RCC 7860 (cell line): ENCODE measurements at places on chromosomes 16 and 17.
A peak's percentile ranks its signal among the peaks of the same experiment; 100 is the strongest.

DNA sequence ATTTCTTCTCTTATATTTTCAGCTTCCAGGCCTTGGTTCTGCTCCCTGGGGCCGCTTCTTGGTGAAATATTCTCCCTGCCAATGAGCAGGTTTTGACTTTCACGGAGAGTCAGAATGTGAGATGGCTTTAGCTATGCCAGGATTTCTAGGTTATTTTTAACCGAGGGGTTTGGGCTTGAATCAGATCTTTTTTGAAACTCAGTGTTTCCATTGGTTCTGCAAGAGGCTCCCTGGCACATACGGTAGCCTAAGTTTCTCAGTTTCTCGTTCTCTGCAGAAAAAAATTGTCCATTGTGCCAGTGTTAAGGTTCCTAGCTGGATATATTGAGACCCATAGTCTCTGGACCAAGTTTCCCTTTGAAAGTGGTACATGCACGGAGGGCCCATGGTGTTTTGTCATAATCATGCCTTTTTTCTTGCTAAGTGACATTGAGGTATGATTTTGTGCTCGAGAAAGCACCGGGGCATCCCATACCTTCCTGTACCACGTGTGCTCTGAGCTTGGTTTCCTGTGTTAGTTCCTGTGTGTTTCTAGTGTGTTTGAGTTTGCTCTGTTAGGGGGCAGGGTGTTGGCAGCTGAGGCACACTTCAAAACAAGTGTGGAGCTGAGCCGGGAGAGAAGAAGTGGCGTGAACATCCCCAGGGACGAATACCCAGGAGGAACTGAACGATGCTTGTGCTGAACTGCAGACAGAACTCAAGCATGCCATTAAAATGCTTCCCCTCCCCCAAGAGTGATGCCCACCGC is 127.2 kb downstream of the HS3ST3B1 start:
- DNase-seq: no peak

DNA sequence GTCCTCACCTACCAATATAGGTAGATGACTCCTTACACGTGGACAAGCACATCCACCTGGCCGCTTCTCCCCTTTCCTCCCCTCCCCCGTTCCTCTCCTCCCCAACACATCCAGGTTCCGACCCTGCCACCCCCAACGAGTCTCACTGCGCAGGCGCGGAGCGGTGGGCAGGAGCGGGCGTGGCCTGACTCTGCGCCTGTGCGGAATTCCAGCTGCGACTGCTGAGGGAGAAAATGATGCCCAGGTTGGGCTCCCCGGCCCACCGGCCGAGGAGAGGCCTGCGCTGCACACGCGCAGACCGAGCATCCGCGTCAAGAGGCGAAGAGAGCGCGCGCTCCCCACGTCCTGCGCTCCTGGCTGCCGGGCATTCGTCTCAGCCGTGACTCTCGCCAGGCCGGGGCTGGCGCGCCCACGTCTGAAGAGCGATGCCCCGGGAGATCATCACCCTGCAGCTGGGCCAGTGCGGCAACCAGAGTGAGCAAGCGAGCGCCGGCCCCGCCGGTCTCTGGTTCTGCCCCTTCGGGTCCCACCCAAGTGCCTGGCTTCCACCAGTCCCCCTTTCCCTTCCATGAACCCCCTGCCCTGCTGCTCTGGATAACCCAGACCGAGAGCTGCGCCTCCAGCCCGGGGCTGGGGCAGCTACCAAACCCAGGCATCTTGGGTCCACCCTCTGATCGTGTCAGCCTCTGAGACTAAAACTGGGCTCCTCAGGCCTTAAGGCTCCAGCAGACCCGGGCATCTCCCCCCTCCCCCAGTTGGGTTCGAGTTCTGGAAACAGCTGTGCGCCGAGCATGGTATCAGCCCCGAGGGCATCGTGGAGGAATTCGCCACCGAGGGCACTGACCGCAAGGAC is at the start of gene TUBG2:
Gene TUBG2 (plus strand): TSS at position 206 of the 853 bp plus-strand sequence. CDS start 220 bp downstream, at position 426.
- DNase-seq: peak; percentile 80

- peak; percentile 45 for DNase-seq
Measured at GRCh38 chr16:83356266-83356665, 451.5 kb upstream of the HSBP1 start.

GRCh38 chr17:40097931-40098845 is 2.2 kb downstream of the NR1D1 start:
- DNase-seq: no peak

- DNase-seq: no peak
Measured at GRCh38 chr16:15031586-15031985, 24.3 kb downstream of the NTAN1 start.

- DNase-seq: no peak
Measured at GRCh38 chr16:85330006-85330693, 217.9 kb upstream of the CIBAR2 start.

DNA sequence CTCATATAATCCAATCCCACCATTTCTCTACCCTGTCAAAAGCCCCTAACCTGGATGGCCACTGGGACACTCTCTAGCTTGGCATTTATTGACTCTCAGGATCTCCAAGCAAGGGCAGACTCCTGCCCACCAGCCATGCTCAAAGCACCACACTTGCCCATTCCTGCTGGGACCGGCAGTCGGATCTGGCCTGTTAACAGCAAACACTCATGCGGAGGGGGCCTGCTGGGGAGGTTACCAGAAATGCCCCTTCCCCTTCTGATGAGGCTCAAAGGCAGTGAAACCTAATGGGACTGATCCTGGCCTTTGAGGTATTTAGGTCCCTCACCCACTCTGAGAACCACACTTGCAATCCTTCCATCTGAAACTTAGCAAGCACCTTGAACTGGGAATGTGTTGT is 6.5 kb upstream of the CCL1 start:
- DNase-seq: no peak

DNA sequence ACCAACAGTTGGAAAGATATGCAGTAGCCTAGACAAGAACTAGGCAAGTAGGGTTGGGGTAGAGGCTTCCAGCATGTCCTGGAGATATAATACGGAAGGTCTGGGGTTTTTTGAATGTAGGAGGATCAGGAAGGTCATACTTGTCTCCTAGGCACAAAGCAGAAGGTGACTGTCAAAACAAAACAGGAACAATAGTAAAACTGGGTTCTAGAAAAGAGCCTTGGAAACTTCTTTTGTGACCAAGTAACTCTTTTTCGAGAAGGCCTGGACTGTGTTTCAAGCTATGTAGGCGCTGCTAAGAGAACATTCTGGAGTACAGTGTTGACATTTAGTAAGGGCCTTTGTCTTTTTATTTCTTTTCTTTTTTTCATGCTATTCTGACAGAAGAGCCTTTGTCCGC is 26.9 kb upstream of the TENT4B start:
- DNase-seq: no peak

- DNase-seq: no peak
Measured at GRCh38 chr16:50706250-50706649, 12.8 kb downstream of the NOD2 start.

- no peak for DNase-seq
Measured at GRCh38 chr16:26645614-26646013, 421.1 kb upstream of the C16orf82 start.

- no peak for DNase-seq
Measured at GRCh38 chr17:77736721-77737120, 221.8 kb upstream of the TNRC6C start.

- no peak for DNase-seq
Measured at GRCh38 chr16:56591377-56592060, 2.2 kb downstream of the MT3 start.

- peak; percentile 40 for DNase-seq
Measured at GRCh38 chr17:69574257-69575197, 160.0 kb downstream of the MAP2K6 start.

- DNase-seq: peak; percentile 68
Measured at GRCh38 chr16:57091200-57091974, 996 bp upstream of the CPNE2 start.

DNA sequence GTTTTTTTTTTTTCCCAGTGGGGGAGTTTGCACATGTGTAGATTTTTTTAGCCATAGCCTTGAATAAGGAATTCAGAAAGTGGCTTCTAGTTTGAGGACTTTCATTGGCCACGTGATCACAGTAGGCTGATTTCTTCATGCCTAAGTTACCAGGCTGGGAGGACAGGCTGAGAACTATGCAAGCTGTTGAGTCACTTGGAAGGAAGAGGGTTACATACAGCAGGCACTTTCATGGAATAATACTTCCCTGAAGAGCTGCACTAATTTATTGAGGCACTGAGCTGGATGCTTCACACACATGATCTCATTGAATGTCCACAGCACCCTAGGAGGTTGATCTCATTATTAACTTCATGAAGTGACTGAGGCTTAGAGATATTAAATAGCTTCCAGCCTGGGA is 22.8 kb downstream of the PRKCB start:
- DNase-seq: no peak

DNA sequence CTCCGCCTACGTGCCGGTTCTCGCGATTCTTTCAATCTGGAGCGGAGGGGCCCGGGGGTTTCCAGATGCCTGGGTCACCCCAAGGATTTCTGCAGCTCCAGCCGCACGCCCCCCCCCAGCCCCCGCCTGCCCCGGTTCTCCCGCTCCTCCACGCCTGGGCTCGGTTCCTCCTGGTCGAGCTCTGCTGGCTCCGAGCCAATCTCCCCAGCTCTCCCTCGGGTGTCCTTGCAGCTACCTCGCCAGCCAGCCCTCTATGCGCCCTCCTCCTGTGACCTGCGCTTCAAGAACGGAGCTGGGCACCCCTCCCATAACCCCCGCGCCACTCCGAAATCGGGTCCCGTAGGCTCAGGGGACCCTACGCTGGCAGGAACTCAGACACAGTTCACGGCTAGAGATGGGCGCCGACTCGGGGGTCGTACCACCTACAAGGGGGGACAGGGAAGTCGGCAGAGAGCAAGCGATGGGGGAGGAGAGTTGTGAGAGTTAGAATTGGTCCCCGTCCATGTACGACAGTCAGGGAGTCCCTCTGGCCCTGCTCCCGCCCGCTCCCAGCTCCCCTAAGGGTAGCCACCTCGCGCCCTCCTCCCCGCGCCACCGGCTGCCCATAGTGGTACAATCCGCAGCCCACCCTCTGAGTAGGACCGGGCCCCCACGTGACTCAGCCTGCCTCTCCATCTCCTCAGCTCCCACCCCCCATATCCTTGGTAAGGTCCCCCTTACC is 961 bp downstream of the FGF11 start:
- DNase-seq: no peak

- DNase-seq: peak; percentile 76
Measured at GRCh38 chr17:43760254-43760852, 1.8 kb upstream of the SOST start.

DNA sequence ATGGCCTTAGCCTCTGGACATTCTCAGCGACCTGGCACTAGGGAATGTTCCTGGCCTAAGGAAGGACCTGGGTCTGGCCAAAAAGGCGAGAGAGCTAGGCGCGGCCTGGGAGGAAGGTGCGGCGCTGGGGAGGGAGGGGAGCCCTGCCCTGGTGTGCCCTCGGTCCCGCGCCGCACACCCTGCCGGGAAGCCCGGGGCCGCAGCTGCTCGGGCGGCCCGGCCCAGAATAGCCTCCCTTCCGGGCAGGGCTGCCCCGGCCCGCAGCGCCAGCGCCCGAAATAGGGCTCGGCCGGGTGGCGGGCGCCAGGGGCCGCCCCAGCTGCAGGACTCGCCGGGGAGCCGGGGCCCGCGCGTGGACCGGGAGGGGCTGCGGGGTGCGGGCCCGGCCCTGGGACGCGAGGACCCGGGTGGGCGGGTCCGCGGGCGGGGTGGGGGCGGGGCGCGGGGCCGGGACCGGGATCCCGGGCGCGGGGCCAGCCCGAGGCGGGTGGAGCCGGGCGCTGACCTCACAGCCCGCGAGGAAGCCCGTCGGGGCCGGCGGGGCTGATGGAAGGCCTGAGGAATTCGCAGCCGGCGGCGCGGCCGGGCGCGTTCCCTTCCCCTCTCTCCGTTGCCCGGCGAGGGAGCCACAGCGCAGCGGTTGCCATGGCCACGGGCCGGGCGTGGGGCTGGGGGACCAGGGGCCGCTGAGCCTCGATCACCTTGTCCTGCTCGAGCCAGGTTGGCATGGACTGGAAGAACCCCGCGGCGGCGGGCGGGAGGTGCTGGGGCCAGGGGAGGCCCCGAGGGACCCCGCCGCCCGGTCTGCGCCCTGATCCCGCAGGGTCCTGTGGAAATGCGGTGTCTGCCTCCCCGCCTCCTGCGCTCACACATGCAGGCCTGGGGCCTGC is 18.1 kb downstream of the SOCS3 start:
- DNase-seq: peak; percentile 62
